NCI-H748 treated with DMSO at 0.1 percent for 48 hours (cell line): ENCODE measurements at places on chromosomes 2 and 18.

- DNase-seq: no peak
Observed at GRCh38 chr2:105175231-105175630, 66.3 kb upstream of the GPR45 start.

DNA sequence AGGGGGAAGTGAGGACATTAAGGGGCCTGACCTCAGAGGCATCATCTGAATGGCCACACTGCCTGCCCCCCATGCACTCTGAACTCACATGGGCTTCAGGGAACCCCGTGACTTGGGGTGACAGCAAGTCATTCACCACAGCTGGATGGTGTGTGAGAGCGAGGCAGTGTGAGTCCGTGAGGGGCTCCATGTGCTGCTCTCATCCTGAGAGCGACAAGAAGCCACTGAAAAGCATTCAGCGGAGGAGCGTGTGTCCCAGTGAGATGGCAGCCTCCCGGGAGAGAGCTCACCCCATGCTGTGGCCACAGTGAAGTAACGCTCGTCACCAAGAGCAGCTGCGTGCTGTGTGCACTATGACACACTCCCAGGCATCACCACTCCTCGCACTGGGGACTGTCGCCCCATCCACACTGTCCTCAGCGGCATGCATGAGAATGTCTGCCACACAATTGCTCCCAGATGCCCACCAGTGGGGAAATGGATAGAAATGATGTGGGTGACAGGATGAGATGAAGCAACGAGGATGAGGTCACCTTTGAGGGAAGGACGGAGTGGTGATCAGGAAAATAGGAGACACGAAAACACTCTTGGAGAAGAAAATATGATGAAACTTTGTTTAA, 213.0 kb upstream of the RAB6C start:
- no peak for DNase-seq

GRCh38 chr18:32674491-32674890, 98.3 kb downstream of the KLHL14 start:
- peak; percentile 4 for DNase-seq

DNA sequence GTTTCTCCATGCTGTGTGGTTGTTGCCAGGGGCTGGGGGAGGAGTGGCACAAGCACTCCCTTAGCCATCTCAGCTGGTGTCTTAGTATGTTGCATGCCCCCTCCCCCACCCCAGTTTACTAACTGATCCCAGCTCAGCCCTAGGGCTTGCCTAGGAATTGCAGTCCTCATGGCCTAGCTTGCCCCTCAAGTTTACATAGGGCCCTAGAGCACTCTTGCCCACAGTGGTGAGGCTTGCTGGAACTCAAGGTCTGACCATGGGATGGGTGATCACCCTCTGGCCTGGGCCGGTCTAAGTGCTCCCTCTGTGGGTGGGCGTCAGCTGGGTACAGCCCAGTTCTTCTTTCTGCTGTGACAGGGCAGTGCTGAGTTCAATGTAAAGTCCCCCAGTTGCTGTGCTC, 156.1 kb upstream of the PIEZO2 start:
- DNase-seq: no peak

GRCh38 chr2:10136101-10136934, 13.8 kb downstream of the RRM2 start:
- DNase-seq: no peak

DNA sequence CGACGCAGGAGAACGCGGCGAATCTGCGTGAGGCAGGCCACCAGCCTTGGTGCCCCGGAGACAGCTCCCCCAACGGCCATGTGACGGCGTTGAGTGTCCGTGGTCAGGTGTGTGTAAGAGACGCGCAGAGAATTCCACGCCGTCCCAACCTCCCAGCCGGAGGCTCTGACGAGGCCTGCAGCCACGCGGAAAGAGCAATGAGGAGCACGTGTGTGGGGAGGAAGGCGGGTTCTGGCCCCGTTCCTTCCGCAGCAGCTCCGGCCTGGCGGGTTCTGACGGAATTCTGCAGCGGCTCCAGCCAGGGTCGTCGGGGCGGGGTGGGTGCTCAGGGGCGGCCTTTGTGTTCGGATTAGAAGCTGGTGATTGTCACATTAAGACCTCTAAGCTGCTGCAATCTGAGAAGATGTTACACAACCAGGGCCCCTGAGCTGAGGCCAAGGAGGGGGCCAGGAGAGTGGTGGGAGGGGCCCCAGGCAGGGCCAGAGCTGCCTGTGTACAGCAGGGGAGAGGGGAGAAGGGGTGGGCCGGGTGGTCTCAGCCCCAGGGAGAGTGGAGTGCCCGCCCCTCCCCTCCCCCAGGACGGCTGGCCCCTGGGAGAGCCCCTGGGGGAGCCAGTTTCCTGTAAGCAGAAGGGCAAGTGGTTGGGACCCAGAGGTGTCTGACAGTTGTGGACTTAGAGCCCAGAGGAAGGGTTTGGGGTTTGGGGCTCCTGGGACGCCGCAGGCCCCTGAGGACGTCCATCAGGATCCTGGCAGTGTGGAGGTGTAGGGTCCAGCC, 5.1 kb upstream of the GAL3ST2 start:
- DNase-seq: no peak

GRCh38 chr2:117958186-117958585, 55.7 kb downstream of the CCDC93 start:
- DNase-seq: no peak

GRCh38 chr2:11022591-11023273, 111.0 kb downstream of the KCNF1 start:
- DNase-seq: no peak

GRCh38 chr2:38454081-38454480, 77.0 kb upstream of the ATL2 start:
- no peak for DNase-seq

DNA sequence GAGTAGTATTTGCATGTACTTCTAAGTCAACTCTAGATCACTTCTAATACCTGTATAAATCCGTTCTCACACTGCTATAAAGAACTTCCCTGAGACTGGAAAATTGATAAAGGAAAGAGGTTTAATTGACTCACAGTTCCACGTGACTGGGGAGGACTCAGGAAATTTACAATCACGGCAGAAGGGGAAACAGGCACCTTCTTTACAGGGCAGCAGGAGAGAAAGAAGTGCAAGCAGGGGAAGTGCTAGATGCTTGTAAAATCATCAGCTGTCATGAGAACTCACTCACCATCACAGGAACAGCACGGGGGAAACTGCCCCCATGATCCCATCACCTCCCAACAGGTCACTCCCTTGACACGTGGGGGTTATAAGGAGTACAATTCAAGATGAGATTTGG, 24.0 kb upstream of the SLC35F5 start:
- no peak for DNase-seq

- no peak for DNase-seq
Observed at GRCh38 chr2:241114836-241115235, 12.7 kb upstream of the MTERF4 start.

DNA sequence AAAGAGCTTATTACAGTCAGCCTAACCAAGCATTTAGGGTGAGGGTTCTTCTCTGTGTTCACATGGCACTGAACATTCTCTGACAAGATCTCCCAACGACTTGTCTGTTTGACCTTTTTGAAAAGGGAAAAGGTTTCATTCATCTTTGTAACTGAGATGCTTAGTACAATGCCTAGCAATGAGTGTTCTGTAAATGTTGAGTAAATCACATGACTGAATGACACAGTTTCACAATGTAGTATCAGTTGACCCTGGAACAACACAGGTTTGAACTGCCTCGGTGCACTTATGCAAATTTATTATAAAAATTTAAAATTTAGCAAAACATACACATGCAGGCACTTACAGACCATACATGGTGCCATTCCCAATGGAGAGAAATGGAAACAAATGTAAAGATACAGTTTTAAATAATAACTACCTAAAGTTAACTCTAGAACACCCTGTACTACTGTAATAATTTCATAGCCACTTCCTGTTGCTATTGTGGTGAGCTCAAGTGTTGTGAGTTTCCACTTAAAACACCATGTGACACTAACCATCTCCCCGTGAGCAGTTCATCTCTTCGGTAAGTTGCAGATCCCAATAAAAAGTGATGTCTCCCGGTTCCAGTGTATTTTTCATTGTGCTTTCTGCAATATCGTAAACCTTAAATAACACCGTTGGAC, 34.1 kb upstream of the VWC2L start:
- DNase-seq: no peak

- no peak for DNase-seq
Observed at GRCh38 chr2:37337620-37338280, 6.7 kb upstream of the QPCT start.

DNA sequence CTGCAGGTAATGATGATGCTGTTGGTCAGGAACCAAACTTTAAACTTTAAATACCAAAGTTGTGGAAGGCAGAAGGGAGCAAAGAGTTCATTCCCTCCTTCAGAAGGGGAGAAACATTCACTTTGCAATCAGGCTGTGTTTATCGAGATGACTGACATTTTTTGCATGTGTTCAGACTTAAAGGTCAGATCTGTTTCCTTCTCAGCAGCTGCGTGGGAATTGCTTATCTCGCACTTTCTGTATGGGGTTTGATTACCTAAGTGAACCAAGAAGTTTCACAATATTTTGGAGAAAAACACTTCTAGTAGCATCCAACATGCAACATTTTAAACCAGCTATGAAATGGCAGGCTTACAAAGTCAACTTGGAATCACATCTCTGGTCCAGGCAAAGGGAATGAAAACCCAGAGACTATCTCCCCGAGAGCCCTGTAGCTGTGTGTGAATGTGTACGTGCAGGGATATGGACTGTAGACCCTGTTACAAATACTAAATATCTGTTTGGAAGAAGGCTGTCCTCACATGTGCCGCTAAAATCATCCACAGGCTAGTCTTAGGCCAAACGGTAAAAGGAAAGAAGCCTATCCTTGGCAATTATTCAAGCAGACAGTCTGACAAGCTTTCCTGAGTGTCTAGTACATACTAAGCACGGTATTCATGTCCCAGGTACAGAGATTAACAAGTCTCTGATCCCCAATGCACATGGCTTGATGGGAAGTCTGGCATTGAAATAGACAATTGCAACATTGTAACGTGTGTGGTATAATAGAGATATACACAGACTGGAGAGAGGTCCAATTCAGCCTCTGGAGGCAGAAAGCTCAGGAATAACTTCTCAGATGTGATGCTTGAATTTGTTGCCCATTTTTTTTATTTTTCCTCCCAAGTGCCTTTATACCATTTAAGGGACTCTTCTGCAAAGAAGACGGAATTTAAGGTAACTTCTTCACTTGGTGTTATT, 483.1 kb downstream of the DPP10 start:
- DNase-seq: no peak

- no peak for DNase-seq
Observed at GRCh38 chr2:200985799-200986198, 22.3 kb upstream of the ORC2 start.

- DNase-seq: no peak
Observed at GRCh38 chr18:31814132-31814531, 53.5 kb upstream of the SLC25A52 start.

DNA sequence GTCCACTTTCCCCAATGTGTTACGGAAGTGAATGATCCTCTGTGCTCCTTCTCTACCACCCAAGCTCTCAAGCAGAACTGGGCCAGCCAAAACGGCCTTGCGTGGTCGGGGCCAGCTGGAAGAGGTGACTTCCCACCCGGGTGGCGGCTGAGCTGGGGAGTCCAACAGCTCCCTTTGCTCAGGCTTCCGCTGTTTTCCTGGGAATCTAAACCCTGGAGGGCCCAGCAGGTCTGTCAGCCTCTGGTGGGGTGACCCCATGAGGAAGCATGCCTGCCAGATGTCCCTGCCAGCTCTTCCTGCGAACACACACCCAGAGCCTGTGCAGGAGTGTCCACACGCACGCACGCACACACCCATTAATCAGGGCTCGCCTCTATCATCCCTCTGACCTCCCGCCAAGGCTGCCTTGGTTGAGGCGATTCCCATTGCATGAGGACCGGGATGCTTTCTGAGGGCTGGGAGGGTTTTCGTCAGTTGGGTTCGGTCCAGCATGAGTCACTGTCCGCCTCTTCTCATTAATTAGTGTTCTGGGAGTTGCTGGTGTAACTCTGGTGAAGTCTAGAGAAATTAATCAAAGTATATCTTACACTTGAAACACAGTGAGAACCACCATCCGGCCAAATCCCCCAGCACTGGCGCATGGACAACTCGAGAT, 90.6 kb downstream of the TWIST2 start:
- no peak for DNase-seq

DNA sequence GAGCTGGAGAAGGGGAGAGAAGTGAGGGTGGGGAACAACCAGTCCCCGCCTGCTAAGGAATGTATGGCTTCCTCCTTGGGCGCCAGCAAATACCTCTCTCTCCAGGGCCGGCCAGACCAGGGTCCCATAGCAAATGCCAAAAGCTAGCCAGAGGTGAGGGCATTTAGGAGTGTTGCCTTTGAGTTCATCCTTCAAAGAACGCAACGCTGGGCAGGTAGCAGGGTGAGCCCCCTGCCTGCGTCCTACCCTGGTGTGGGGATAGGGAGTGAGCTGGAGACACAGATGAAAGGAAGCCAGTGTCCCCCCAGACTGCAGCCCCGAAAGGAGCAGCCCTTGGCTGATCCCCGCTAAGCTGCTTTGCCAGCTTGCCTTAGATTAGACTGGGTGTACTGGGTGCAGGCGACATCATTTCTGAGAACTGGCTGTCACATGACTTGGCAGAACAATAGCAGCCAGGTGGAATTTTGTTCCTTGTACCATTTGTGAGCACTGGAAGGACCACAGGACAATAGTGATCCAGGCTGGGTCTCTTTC, 40.4 kb downstream of the KLHL29 start:
- no peak for DNase-seq

GRCh38 chr18:39841482-39842365, 2113.3 kb upstream of the PIK3C3 start:
- DNase-seq: peak; percentile 89

DNA sequence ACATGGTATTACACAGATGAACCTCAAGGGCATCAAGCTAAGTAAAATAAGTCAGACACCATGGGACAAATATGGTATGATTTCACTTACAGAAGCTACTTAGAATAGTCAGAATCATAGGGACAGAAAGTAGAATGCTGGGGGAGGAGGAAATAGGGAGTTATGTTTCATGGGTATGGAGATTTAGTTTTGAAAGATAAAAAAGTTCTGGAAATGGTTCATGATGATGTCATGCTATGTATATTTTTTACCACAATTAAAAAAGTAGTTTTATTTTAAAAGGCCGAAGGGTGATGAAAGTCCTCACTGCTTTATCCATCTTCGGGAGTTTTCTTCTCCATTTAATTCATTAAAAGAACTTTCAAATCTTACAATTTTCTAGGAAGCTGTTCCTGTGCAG, 181.9 kb downstream of the CALCRL start:
- no peak for DNase-seq

- DNase-seq: no peak
Observed at GRCh38 chr2:125874564-125874963, 781.4 kb upstream of the GYPC start.

GRCh38 chr2:86358957-86359356, 21.5 kb upstream of the REEP1 start:
- DNase-seq: no peak

DNA sequence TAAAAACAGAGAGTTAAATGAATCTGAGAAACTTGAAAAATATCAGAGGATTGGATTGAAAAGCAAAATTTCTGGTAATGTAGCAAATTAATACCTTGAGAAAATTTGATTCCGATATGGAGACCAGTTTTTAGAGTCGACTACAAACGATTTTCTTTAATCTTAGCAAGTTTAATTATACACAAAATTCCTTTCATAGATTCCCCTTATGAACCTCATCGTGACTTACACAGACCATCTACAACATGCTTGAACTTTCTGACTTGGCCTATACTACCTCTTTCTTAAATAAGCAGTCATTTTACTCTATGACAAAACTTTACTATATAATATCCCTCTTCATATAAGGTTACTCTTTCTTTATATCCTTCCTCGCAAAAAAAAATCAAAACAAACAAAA, 769.6 kb upstream of the CRIM1 start:
- DNase-seq: no peak
